ENCODE measurements at places on chromosomes 13 and 19. TPM values are rescaled to one million over a fixed set of nuclear protein-coding genes. Genes with fewer than 3 reads are reported as not detected.

The HCST gene
- not detected for total RNA-seq

DNA sequence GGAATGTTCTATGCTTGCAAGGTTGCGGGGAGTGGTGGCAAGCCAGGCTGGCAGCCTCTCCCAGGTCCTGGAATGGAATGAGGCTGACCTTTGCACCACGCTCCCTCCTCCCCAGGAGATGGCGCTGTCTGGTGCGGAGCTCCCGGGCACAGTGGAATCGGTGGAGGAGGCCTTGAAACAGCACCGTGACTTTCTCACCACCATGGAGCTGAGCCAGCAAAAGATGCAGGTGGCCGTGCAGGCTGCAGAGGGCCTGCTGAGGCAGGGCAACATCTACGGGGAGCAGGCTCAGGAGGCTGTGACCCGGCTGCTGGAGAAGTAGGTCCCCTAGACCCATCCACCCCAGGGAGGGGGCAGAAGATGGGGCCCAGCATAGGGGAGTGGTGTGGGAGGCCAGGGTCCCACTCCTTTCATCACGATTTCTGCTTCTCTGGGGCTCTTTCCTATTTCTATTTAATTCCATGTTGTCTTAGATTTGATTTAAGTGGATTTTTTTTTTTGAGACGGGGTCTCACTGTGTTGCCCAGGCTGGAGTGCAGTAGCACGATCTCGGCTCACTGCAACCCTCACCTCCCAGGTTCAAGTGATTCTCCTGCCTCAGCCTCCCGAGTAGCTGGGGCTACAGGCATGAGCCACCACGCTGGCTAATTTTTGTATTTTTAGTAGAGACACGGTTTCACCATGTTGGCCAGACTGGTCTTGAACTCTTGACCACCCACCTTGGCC, 53.2 kb upstream of the SHKBP1 start:
- no peak overlapping the region for H3K27ac ChIP-seq
- H3K4me3 ChIP-seq = no peak overlapping the region
- peak; percentile 79 for DNase-seq
- peaks cover 26% of the 10 kb centered on the region for H3K27me3 ChIP-seq
- H3K36me3 ChIP-seq = no peaks in the 10 kb centered on the region

GRCh38 chr19:45166723-45167252, 6.0 kb upstream of the NKPD1 start:
- H3K27me3 ChIP-seq = peaks cover 6% of the 10 kb centered on the region
- no peak overlapping the region for H3K27ac ChIP-seq
- no peaks in the 10 kb centered on the region for H3K36me3 ChIP-seq
- no peak overlapping the region for H3K4me3 ChIP-seq
- DNase-seq = peak; percentile 58
- H3K4me1 ChIP-seq = peaks cover 13% of the 10 kb centered on the region

DNA sequence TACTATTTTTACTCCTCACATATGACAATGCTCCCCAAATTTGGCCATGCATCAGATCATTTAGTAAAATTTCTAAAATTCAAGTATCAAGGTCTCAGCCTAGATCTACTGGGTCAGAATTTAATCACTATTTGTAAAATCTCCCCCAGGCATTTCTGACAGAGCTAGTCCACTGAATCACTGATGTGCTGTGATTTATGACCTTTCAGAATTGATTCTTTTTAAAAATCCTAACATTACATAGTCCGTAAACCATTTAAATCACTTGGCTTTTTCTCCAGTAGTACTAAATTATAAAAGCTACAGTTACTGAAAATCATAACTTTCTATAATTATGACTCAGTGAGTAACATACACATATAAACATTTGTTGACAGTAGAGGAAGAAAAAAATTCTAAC, 92.8 kb upstream of the RAP2A start:
- peaks cover 10% of the 10 kb centered on the region for H3K36me3 ChIP-seq
- H3K27ac ChIP-seq = no peak overlapping the region

- H3K27me3 ChIP-seq = no peaks in the 10 kb centered on the region
- H3K4me1 ChIP-seq = peaks cover 27% of the 10 kb centered on the region
- peak; percentile 89 for DNase-seq
- 0 out of 2 replicates have a peak overlapping the region, but pooled peaks have one; percentile 6 for H3K4me3 ChIP-seq
These were observed 543.7 kb downstream of the EFNB2 start for GRCh38 chr13:105991622-105992277.

The PGLYRP1 gene
- not detected for total RNA-seq

DNA sequence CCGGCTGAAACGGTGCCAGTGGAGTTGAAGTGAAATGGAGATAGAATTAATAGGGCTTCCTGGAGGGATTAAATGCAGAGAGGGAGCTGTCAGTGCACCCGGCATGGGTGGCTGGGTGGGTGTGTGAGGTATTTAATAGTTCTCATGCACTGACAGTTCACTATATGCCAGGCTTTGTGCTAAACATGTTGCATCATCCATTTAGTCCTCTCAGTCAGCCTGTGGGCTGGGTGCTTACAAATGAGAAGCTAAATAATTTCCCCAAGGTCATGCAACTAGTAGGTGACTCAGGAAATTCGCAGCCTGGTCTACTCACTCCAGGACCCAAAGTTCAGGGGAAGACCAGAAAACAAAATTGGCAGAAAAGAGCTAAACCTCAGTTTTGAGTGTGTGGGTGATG, 63.5 kb upstream of the SPATA13 start:
- H3K4me3 ChIP-seq = no peak overlapping the region
- H3K36me3 ChIP-seq = no peaks in the 10 kb centered on the region
- H3K4me1 ChIP-seq = peaks cover 6% of the 10 kb centered on the region
- no peaks in the 10 kb centered on the region for H3K27me3 ChIP-seq
- no peak overlapping the region for H3K27ac ChIP-seq

The FUT2 gene
- total RNA-seq = 0.30 TPM

- H3K4me3 ChIP-seq = no peak overlapping the region
- no peak overlapping the region for H3K27ac ChIP-seq
- H3K36me3 ChIP-seq = no peaks in the 10 kb centered on the region
These were observed 5.6 kb downstream of the ICAM5 start for GRCh38 chr19:10295305-10295846.

The RUBCNL gene
- total RNA-seq = 1.8 TPM

DNA sequence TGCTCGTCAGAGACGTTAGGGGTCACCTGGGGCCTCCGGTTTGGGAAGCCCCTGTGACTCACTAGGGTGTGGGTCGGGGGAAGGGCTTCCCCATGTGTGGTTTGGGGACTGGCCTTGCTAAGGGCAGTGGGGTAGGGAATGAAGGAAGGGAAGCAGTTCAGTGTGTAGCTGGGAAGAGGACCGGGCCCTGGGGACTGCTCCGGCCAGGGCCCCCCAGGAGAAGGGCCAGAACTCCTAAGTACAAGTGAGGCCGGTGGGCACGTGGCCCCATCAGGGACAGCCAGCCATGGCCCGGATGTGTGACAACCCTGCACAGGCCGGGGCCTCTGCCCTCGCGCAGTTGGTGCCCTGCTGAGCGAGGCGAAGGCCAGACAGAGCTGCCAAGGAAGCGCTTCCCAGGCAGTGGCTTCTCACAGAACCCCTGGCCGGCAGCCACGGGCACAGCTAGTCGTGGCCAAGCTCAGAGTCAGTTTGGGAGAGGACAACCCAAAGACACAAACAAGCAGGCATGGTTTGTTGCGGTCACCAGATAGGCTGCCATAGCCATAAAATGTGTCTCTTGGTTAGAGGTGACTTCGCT, 25.7 kb downstream of the TEX29 start:
- no peak overlapping the region for H3K4me3 ChIP-seq
- no peaks in the 10 kb centered on the region for H3K4me1 ChIP-seq
- no peaks in the 10 kb centered on the region for H3K27me3 ChIP-seq
- DNase-seq = no peak

DNA sequence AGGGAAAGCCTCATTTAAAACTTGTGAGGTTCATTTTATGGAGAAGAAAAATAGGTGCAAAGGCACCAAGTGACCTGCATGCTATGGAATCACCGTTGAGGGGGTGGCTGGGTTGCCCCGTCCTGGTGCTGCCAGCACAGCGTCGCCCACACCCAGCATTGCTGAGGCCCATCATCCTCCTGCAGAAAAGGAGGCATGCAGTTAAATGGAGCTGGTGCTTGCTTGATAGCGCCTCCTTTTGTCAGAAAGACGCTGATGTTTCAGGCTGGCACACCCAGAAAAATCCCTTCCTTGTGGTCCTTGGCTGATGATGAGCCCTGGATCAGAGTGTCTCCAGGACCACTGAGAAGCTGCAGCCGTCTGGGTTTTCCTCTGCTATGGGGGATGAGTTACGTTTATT, 36.9 kb downstream of the DHRS12 start:
- H3K4me3 ChIP-seq = no peak overlapping the region
- no peak overlapping the region for H3K27ac ChIP-seq
- DNase-seq = no peak
- H3K36me3 ChIP-seq = no peaks in the 10 kb centered on the region
- H3K4me1 ChIP-seq = peaks cover 22% of the 10 kb centered on the region

- DNase-seq = no peak
- no peak within 1 kb of the TSS for H3K27ac ChIP-seq
- H3K4me3 ChIP-seq = no peak within 1 kb of the TSS
- H3K4me1 ChIP-seq = no peaks in the 10 kb centered on the region
These were observed at the start of gene FGF14 for GRCh38 chr13:102401766-102402165. Gene FGF14, minus strand, starts transcription at chr13:102402048.

GRCh38 chr13:43284162-43284561, 260.8 kb downstream of the DNAJC15 start:
- no peak for DNase-seq
- no peak overlapping the region for H3K27ac ChIP-seq
- no peaks in the 10 kb centered on the region for H3K36me3 ChIP-seq
- no peak overlapping the region for H3K4me3 ChIP-seq
- H3K4me1 ChIP-seq = peaks cover 11% of the 10 kb centered on the region
- no peaks in the 10 kb centered on the region for H3K27me3 ChIP-seq

GRCh38 chr13:33175991-33176390, 109.6 kb downstream of the STARD13 start:
- no peak for DNase-seq
- H3K4me3 ChIP-seq = no peak overlapping the region
- no peaks in the 10 kb centered on the region for H3K4me1 ChIP-seq
- no peaks in the 10 kb centered on the region for H3K27me3 ChIP-seq

The PEX11G gene
- total RNA-seq = not detected

DNA sequence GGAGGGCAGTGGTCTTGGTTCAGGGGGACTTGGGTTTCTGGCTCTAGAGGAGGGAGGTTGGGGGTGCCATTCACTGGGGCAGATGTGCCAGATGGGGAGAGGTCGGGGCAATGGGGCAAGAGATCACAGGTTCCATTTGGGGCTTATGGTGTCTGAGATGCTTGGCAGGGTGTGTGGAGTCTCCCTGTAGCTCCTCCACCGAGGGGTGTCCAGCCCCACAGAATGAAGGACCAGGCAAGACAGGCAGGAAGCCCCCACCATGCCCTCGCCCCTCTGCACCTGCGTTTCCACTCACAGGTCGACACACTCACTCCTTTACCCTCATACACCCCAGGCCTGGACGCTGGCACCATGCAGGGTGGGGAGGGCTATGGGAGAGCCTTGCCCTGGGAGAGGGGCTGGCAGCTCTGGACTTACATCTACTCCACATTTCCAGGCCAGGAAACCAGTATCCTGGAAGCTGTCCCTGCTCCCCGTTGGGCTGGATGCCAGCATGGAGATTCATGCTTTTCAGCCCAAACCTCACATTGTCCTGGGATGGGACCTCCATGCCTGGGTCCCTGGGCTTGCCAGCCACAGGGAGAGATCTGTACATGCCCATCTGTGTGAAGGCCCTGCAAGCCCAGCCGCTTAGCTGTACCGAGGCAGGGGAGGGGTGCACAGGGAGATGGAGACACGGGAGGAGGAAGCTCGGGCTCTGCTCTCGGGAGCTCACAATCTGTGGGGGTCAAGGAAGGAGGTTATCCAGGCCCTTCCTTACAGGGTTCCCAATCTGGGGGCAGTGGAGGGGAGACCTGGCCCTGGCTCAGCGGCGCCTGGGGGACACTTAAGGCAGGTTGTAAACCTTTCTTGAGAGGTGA, 77.1 kb downstream of the CHST8 start:
- no peak overlapping the region for H3K27ac ChIP-seq
- H3K4me1 ChIP-seq = no peaks in the 10 kb centered on the region

DNA sequence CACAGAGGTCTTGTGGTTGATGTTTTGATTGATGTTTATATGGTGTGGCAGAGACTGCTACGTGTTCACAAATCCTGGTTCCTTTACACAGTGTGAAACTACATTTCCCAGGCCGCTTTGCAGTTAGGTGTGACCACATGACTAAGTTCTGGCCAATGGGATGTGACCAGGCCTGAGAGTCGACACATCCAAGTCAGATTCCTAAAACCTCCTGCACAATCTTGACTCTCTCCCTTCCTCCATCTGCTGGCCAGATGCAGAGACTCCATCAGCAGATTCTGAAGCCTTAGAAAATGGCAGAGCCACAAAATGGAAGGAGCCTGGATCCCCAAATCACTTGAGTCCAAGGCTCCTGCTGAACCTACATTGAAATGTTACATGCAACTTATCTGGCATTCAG, 12.6 kb downstream of the CD37 start:
- H3K4me1 ChIP-seq = no peaks in the 10 kb centered on the region
- H3K36me3 ChIP-seq = peaks cover 82% of the 10 kb centered on the region
- H3K4me3 ChIP-seq = no peak overlapping the region
- no peak overlapping the region for H3K27ac ChIP-seq
- peak; percentile 37 for DNase-seq
- H3K27me3 ChIP-seq = no peaks in the 10 kb centered on the region

GRCh38 chr13:93378184-93378583, 151.6 kb downstream of the GPC6 start:
- no peak overlapping the region for H3K27ac ChIP-seq
- DNase-seq = no peak
- no peaks in the 10 kb centered on the region for H3K36me3 ChIP-seq

The ERICH6B gene
- total RNA-seq = not detected

GRCh38 chr13:20351281-20352022, 119.3 kb upstream of the GJB6 start:
- no peak overlapping the region for H3K4me3 ChIP-seq
- no peaks in the 10 kb centered on the region for H3K36me3 ChIP-seq
- H3K27me3 ChIP-seq = no peaks in the 10 kb centered on the region
- H3K4me1 ChIP-seq = no peaks in the 10 kb centered on the region
- DNase-seq = no peak

The PRKCG gene
- 0.06 TPM for total RNA-seq

The PSG1 gene
- total RNA-seq = not detected

GRCh38 chr13:22235285-22235949, 564.5 kb downstream of the FGF9 start:
- no peak for DNase-seq
- H3K27me3 ChIP-seq = peaks cover 8% of the 10 kb centered on the region
- no peak overlapping the region for H3K4me3 ChIP-seq
- no peaks in the 10 kb centered on the region for H3K36me3 ChIP-seq

The F2RL3 gene
- 0.47 TPM for total RNA-seq

The THSD8 gene
- total RNA-seq = not detected

The DENND1C gene
- not detected for total RNA-seq

- DNase-seq = peak; percentile 87
- H3K36me3 ChIP-seq = peaks cover 7% of the 10 kb centered on the region
- no peaks in the 10 kb centered on the region for H3K27me3 ChIP-seq
- H3K4me3 ChIP-seq = peak overlapping the region; percentile 80
These were observed 922 bp downstream of the PLEKHG2 start for GRCh38 chr19:39413272-39413910.

GRCh38 chr19:56595548-56595899, 422 bp downstream of the ZNF71 start:
- H3K4me3 ChIP-seq = peak overlapping the region; percentile 92
- H3K4me1 ChIP-seq = no peaks in the 10 kb centered on the region
- no peaks in the 10 kb centered on the region for H3K27me3 ChIP-seq
- no peak for DNase-seq

- no peak overlapping the region for H3K4me3 ChIP-seq
- no peaks in the 10 kb centered on the region for H3K36me3 ChIP-seq
- H3K27ac ChIP-seq = no peak overlapping the region
- DNase-seq = no peak
- peaks cover 2% of the 10 kb centered on the region for H3K4me1 ChIP-seq
These were observed 38.5 kb downstream of the TBC1D4 start for GRCh38 chr13:75443356-75443958.

GRCh38 chr13:26460648-26461047, 96.8 kb upstream of the WASF3 start:
- H3K4me3 ChIP-seq = peak overlapping the region; percentile 12
- H3K36me3 ChIP-seq = no peaks in the 10 kb centered on the region
- peaks cover 46% of the 10 kb centered on the region for H3K4me1 ChIP-seq
- peak; percentile 100 for DNase-seq
- H3K27ac ChIP-seq = peak overlapping the region; percentile 99

The ZNF675 gene
- 21.2 TPM for total RNA-seq
